Activated CD8-positive, alpha-beta T cell treated with anti-CD3 and anti-CD28 coated beads, Interleukin-2, amount 10 ng/mL, durations not matched to agents 7 days and 5 days (primary cell): ENCODE measurements at places on chromosomes 13 and 19. TPM values are rescaled to one million over a fixed set of nuclear protein-coding genes. Genes with fewer than 3 reads are reported as not detected.

The LILRB1 gene
- total RNA-seq = 0.92 TPM

The MBD3L2 gene
- total RNA-seq = not detected

The SHISA7 gene
- total RNA-seq = not detected

The ATP4B gene
- total RNA-seq = not detected

The SPACA4 gene
- not detected for total RNA-seq

The DNM2 gene
- total RNA-seq = 240 TPM

The LILRA1 gene
- total RNA-seq = not detected

The C19orf73 gene
- 0.92 TPM for total RNA-seq

The PLIN4 gene
- total RNA-seq = not detected

The PLPPR3 gene
- total RNA-seq = not detected

The MPV17L2 gene
- 10.9 TPM for total RNA-seq

The ZNF71 gene
- 7.1 TPM for total RNA-seq

The NCR1 gene
- total RNA-seq = 0.26 TPM

The CHST8 gene
- not detected for total RNA-seq

The CYP4F11 gene
- total RNA-seq = not detected

The FCHO1 gene
- total RNA-seq = 58.1 TPM

The PALM3 gene
- not detected for total RNA-seq

The RGCC gene
- 23.9 TPM for total RNA-seq

The SPRY2 gene
- total RNA-seq = 0.10 TPM

The SEMA6B gene
- not detected for total RNA-seq

The TMEM272 gene
- total RNA-seq = 0.23 TPM

The RDH8 gene
- total RNA-seq = not detected

The TRPM4 gene
- not detected for total RNA-seq

The SAFB2 gene
- total RNA-seq = 96.6 TPM

The CGB2 gene
- not detected for total RNA-seq

The IZUMO2 gene
- total RNA-seq = not detected

The IRGC gene
- total RNA-seq = not detected

The ZBTB45 gene
- 16.7 TPM for total RNA-seq

The ZNF134 gene
- 17.1 TPM for total RNA-seq

The PCDH20 gene
- not detected for total RNA-seq

The ZNF256 gene
- total RNA-seq = 8.8 TPM

The TGFBR3L gene
- 3.6 TPM for total RNA-seq

The RCBTB2 gene
- 31.5 TPM for total RNA-seq
